ENCODE measurements at places on chromosomes 6 and 20. TPM values are rescaled to one million over a fixed set of nuclear protein-coding genes. Genes with fewer than 3 reads are reported as not detected.

The GDAP1L1 gene
- not detected for total RNA-seq

The BPIFB1 gene
- 0.07 TPM for total RNA-seq

The C20orf173 gene
- not detected for total RNA-seq

The LCA5 gene
- total RNA-seq = 6.1 TPM

The SLC22A3 gene
- total RNA-seq = 13.5 TPM

The SUN5 gene
- not detected for total RNA-seq

The KIAA0408 gene
- total RNA-seq = 0.50 TPM

The CRISP3 gene
- not detected for total RNA-seq

The SLC22A16 gene
- not detected for total RNA-seq

The HLA-DQB2 gene
- not detected for total RNA-seq

The SYCP2 gene
- 0.36 TPM for total RNA-seq

Data from smooth muscle cell of the pulmonary artery (primary cell).